Adipose tissue (tissue), 3 donors: ENCODE measurements at places on chromosomes 16 and 17. TPM values are rescaled to one million over a fixed set of nuclear protein-coding genes. Genes with fewer than 3 reads are reported as not detected.

Gene SLFN12
- polyA plus RNA-seq, result 0.49 TPM

Gene MED13
- 4.7 TPM for polyA plus RNA-seq

Gene INCA1
- polyA plus RNA-seq, result 1.6 TPM

Gene POLR2A
- 35.4 TPM for polyA plus RNA-seq

Gene MAP2K6
- 17.5 TPM for polyA plus RNA-seq

Gene FKBP10
- 24.6 TPM for polyA plus RNA-seq

Gene SRCIN1
- polyA plus RNA-seq, result 8.9 TPM

Gene KRT33B
- not detected for polyA plus RNA-seq

Gene CHST5
- polyA plus RNA-seq, result not detected

Gene RPL27
- polyA plus RNA-seq, result 1,783 TPM

Gene MYLK3
- 0.03 TPM for polyA plus RNA-seq

Gene ABCA3
- polyA plus RNA-seq, result 11.6 TPM

Gene NR1D1
- polyA plus RNA-seq, result 20.7 TPM

Gene ABAT
- polyA plus RNA-seq, result 5.7 TPM

Gene ARSG
- polyA plus RNA-seq, result 1.0 TPM

Gene PRR15L
- polyA plus RNA-seq, result 80.7 TPM

Gene DDX52
- polyA plus RNA-seq, result 6.4 TPM
